ENCODE measurements at places on chromosomes 16 and 17.
A peak's percentile ranks its signal among the peaks of the same experiment; 100 is the strongest.

DNA sequence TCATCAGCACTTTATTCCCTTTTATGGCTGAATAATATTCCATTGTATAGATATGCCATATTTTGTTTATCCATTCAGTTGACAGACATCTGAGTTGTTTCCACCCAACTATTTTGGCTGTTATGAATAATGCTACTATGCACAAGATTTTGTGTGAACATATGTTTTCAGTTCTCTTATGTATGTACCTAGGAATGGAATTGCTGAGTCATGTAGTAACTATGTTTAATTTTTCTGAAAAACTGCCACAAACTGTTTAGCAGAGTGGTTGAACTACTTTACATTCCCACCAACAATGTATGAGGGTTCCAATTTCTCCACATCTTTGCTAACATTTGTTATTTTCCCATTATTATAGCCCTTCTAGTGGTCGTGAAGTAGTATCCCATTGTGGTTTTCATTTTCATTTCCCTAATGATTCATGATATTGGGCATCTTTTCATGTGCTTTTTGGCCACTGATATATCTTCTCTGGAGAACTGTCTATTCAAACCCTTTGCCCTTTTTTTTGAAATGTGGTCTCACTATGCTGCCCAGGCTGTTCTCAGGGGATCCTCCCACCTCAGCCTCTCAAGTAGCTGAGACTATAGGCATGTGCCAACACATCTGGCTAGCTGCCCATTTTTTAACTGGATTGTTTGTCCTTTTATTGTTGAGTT, 26.3 kb downstream of the SMURF2 start:
- peak; percentile 98 for DNase-seq

DNA sequence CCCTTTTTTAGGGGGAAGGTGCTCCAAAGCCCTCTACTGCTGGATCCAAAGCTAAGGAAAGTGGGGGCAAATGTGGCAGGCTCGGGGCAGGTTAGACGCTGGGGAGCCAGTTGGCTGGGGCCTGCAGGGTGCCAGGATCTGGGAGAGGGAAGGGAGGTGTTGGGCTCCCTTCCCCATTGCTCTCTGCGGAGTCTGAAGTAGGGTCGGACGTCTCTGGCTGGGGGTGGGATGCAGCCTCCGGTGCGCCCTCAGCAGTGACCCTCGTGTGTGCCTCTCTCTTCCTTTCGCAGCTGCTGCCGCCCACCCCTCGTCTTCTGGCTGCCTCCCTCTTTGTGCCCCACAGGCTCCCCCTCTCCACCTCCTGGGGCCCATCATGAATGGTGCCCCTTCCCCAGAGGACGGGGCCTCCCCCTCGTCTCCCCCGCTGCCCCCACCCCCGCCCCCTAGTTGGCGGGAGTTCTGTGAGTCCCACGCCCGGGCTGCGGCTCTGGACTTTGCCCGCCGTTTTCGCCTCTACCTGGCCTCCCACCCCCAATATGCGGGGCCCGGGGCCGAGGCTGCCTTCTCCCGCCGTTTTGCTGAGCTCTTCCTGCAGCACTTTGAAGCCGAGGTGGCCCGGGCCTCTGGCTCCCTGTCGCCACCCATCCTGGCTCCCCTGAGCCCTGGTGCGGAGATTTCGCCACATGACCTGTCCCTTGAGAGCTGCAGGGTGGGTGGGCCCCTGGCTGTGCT, 2.2 kb downstream of the SH2B1 start:
- DNase-seq = no peak

DNA sequence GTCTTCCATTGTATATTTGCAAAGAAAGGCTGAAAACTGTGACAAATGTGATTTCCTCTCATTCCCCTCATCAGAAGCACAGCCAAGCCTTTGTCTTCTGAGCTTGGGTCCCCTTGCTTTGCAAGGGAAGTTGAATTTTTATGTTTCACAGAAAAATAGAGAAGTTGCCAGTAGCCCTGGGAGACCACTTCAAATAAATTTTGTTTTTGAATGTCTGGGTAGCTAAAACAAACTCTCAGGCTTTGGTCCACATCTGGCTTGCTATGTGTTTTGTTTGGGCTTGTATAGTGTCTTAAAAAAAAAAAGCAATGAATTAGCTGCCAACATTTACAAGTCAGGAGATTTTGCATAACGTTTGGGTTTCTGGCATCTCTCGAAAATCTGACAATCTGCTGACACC, 24.1 kb downstream of the PIK3R6 start:
- DNase-seq = no peak

GRCh38 chr16:84630446-84631152, 12.7 kb upstream of the COTL1 start:
- DNase-seq = no peak

DNA sequence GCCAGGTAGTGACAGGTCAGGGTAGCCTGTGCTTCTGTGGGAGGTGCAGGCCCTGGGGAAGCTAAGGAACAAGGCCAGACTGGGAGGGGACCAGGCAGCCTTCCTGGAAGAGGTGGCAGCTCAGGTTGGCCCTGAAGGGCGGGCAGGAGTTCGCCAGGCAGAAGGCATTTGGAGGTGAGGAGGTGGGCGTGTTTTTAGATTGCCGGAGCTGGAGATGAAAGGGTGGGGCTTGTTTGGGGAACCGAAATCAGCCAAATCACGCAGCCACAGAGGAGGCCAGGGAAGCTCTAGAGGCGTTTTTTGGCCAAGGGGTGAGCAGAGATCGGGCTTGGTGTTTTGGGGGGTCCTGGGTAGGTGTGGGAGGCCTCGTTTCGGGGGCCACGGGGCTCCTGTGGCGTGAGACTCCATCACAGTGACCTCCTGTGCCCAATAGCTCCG, 7.6 kb downstream of the ADCY7 start:
- DNase-seq = no peak

DNA sequence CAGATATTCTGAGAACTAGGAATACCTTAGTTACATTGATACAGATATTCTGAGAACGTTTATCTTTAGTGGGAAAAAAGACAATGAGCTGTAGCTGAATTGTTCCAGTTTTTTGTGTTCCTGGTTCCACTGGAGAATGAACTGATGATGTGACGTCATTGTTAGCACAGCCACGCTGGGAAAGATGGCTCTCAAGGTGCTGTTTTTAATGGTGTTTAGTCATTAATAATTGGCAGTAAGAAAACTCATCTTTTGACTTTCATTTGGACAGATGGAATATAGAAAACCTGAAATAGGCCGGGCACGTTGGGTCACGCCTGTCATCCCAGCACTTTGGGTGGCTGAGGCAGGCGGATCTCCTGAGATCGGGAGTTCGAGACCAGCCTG, 10.4 kb downstream of the FOXK2 start:
- DNase-seq = no peak

- no peak for DNase-seq
Observed at GRCh38 chr17:7222972-7223292, 3.2 kb downstream of the ACADVL start.

- DNase-seq = peak; percentile 71
Observed at GRCh38 chr16:89325861-89326471, 108.5 kb downstream of the ZNF778 start.

- peak; percentile 89 for DNase-seq
Observed at GRCh38 chr16:30377812-30378235, 3.2 kb downstream of the MYL11 start.

- no peak for DNase-seq
Observed at GRCh38 chr16:79054211-79054984, 546.1 kb downstream of the MAF start.

DNA sequence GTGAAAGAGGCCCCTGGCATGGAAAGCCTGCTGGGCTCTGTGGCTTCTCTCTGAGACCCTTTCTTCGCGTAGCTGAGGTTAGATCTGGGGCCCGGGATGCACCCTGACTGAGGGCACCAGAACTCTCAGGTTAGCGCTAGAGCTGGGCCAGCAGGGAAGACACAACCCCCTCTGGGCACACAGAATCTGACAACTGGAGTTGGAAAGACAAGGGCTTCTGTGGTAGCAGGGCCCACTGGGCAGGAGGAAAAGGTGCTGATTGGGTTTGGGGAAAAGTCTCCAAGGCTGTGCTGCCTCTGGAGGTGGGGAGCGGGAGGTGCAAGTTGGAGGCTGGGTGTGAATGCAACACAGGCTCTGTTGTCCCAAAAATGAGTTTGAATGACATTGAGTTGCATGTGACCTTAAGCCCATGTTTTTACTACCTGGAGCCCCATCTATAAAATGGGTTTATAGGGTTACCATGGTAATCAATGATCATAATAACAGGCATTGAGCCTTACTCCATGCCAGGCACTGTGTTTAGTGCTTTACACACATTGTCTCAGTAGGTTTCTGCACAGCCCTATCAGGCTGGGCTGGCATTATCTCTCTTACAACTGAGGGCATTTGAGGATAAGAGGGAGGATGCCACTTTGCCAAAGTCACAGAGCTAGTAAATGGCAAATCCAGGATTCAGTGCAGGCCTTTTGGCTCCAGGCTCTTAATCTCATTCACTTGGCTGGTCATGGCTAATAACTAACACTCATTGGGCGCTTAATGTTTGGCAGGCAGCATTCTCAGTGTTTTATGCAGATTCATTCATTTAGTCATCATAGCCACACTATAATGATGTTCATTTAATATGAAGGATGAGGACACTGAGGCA, 9.5 kb upstream of the IGFBP4 start:
- no peak for DNase-seq

DNA sequence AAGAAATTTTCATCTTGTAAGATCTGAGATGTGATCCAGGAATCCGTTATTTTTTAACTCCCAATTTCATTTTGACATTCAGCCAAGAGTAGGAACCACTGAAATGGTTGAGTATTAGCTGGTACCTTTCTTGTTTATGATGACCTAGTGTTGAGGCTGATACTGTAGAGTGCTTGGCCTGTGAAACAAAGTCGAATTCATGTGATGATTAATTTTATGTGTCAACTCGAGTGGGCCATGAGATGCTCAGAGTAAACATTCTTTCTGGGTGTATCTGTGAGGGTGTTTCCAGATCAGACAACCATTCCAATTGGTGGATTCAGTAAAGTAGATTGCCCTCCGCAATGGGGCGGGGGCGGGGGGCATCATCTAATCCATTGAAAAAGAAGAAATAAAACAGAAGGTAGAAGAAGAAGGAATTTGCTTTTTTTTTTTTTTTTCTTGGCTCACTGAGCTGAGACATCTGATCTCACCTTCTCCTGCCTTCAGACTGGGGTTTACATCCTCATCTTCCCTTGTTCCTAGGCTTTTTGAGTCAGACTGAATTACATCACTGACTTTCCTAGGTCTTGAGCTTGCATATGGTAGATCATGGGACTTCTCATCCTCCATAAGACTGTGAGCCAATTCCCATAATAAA, 264.6 kb upstream of the KCNJ16 start:
- no peak for DNase-seq

DNA sequence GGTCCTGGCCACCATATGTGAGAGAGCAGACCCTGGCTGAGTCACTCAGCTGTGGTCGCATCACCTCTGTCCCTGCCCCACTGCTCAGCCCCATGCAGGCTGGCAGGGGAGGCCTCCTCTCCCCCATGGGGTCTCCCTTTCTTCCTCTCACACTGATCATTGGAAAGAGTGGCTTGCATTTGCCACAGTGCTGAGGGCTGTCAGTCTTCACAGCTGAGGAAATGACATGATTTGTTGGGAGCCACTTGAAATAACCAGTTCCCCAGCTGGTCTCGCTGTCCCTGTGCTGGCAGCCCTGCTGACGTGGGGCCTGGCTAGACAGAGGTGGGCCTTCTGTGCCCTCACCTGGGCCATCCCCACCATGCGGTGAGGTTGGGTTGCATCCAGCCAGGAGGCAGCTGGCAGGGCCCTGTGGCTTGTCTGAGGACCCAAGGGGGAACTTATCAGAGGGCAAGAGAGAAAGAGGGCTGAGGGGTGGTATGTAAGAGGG, 30.1 kb upstream of the MED9 start:
- DNase-seq = no peak

GRCh38 chr17:47687748-47688147, 6.2 kb upstream of the TBKBP1 start:
- DNase-seq = peak; percentile 50

- no peak for DNase-seq
Observed at GRCh38 chr16:28977703-28978662, 3.4 kb downstream of the SPNS1 start.

DNA sequence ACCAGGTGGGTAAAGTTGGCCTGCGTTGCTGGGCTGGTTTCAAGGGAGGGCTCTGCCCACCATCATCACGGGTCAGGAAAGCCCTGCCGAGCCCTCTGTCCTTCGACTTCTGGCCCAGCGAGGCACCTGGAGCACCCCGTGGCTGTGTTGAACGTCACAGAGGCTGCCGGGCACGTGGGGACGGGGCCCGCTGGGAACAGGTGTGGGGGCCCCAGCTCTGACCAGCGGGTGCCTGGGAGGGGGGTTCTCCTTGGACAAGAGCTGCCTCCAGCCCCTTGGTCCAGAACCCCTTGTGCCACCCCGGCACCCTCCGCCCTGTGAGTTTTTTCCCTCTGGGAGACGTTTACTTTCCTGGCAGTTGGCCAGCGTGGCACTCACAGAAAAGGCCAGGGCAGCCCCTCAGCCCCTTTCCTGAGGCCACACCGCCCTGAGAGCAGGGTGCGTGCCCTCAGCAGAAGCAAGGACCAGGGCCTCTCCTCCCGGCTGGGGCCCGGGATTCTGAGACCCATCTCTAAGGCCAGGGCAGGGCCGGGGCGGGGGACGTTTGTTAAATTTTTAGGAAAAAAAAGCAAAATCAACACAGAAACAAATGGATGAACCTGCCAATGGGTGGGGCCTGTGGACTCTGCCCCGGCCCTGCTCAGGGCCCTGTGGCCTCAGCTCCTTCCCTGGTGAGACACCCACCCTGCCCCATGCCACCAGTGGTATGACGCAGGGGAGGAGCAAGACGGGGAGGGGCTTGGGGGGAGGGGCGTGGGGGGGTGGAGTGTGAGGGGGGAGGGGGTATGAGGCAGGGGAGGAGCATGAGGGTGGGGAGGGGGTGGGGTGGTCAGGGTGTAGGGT, 31.3 kb upstream of the GNG13 start:
- no peak for DNase-seq

DNA sequence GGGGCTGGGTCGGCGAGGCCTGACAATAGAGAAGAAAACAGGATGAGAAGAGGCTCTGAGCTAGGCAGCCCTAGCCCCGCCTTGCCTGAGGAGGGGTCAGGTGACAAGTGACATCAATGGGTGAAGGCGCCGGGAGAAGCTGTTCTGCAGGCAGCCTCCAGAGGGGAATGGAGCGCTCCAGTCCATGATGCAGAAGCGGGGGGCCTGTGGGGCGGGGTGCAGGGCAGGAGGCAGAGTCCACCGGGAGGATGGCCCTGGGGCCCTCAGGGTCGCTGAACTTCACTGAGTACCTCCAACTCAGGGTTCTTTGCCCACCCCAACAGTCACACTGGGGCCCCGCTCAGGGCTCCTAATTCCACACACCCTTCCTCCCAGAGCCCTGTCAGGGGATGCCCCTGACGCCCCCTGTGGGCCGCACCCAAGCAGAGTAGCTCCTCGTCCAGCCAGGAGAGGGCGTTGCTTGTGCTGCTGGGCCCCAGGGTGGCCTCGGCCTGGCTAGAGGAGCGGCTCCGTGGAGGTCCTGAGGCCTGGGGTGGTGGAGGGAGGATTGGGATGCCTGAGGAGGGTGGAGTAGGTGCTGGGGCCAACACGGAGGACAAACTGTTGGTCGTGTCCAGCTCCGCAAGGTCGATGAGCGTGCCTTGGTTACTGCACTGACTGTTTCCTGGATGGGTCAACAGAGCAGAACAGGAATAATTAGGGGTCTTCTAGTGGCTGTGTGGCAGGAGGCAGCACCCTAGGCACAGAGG, 20.8 kb downstream of the GGA3 start:
- DNase-seq = peak; percentile 26

Data from fibroblast of upper back skin (primary cell).